Transverse colon (tissue), 4 donors: ENCODE measurements at places on chromosomes 3 and 15.

DNA sequence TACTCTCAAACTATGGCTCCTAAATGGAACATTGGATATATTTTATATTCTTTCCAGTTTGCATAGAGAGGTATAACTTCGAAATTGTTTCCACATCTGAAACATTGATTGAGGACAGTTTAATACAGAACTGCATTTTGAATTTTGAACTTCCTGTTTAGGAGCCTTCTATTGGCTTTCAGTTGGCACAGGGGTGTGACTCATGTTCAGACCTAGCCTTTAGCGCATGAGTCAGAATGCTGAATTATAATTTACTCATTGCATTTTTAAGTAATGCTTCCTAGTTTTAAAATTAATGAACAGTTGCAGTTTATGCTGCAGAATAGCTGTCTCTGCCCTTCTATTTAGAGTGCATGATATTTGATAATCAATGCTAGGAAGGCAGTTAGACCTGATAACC, 751.7 kb downstream of the CADM2 start:
- no peak for DNase-seq
- H3K4me3 ChIP-seq = no peak overlapping the region
- no peaks in the 10 kb centered on the region for H3K27me3 ChIP-seq
- H3K27ac ChIP-seq = no peak overlapping the region
- no peaks in the 10 kb centered on the region for H3K4me1 ChIP-seq

- no peaks in the 10 kb centered on the region for H3K36me3 ChIP-seq
- H3K27ac ChIP-seq = no peak overlapping the region
These were observed 158.7 kb downstream of the APBA2 start for GRCh38 chr15:29044503-29044901.

- H3K4me3 ChIP-seq = no peak overlapping the region
- no peak overlapping the region for H3K27ac ChIP-seq
- no peaks in the 10 kb centered on the region for H3K36me3 ChIP-seq
- no peaks in the 10 kb centered on the region for H3K4me1 ChIP-seq
These were observed 153.7 kb upstream of the BFSP2 start for GRCh38 chr3:133246119-133246518.

DNA sequence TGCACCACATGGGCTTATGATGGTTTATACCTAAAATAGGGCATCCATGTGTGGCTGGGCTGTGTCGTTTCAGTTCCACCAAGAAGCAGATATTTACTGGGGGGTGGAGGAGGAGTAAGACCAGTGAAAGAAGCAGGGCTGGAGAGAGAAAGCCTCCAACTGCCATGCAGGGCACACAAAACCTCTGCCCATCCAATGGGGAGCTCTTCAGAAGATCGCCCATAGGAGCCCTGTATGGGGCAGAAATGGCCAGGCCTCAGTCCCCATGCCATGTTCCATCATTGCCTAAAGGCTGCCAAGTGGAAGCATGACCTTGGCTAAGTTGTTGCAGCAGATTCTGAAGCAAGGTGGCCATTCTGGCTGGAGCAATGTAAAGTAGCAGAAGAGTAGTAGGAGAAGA, 277.0 kb downstream of the MEX3B start:
- no peak overlapping the region for H3K27ac ChIP-seq
- no peaks in the 10 kb centered on the region for H3K36me3 ChIP-seq
- H3K4me1 ChIP-seq = no peaks in the 10 kb centered on the region

- H3K27me3 ChIP-seq = no peaks in the 10 kb centered on the region
- H3K4me3 ChIP-seq = peak overlapping the region; percentile 58
- no peaks in the 10 kb centered on the region for H3K36me3 ChIP-seq
- DNase-seq = peak; percentile 43
- H3K27ac ChIP-seq = peak overlapping the region; percentile 98
These were observed 727 bp downstream of the RAP2B start for GRCh38 chr3:153162513-153163392.

GRCh38 chr15:86231864-86232721, 152.4 kb downstream of the AGBL1 start:
- H3K36me3 ChIP-seq = no peaks in the 10 kb centered on the region
- peaks cover 23% of the 10 kb centered on the region for H3K27me3 ChIP-seq
- no peak overlapping the region for H3K27ac ChIP-seq
- no peak overlapping the region for H3K4me3 ChIP-seq
- DNase-seq = peak; percentile 17
- peaks cover 4% of the 10 kb centered on the region for H3K4me1 ChIP-seq

DNA sequence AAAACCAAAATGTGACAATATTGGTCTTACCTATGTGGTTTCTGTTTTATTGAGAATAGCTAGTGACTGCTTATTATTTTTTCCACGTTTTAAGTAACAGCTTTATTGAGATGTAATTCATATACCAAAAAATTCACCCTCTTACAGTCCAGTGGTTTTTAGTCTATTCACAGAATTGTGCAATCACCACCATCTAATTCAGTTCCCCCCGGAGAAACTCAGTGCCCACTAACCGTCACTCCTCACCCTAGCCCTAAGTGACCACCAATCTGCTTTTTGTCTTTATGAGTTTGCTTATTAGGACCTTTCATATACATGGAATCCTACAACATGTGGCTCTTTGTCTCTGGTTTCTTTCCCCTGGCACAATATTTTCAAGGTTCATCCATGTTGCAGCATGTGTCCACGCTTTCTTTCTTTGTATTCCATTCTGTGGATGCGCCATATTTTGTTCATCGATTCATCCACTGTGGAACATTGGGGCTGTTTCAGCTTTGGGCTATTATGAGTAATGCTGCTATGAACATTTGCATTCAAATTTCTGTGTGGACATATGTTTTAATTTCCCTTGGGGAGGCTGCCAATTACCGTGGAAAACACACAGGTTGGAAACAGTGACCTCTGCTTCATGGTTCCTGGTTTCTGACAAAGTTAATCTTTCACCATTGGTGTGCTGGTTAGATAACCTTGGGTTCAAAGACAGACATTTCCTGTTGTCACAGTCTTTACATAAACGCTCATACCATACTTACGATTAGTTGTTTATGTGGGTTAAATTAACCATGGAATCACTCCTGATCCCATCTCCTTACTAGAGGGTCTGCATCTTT, 3.2 kb upstream of the BCL2L10 start:
- no peaks in the 10 kb centered on the region for H3K36me3 ChIP-seq
- H3K4me1 ChIP-seq = no peaks in the 10 kb centered on the region
- DNase-seq = no peak
- H3K4me3 ChIP-seq = no peak overlapping the region
- peaks cover 20% of the 10 kb centered on the region for H3K27me3 ChIP-seq
- peak overlapping the region; percentile 36 for H3K27ac ChIP-seq

GRCh38 chr3:114627770-114628169, 333.9 kb downstream of the TIGIT start:
- H3K36me3 ChIP-seq = no peaks in the 10 kb centered on the region
- H3K4me3 ChIP-seq = no peak overlapping the region
- peaks cover 7% of the 10 kb centered on the region for H3K4me1 ChIP-seq
- H3K27me3 ChIP-seq = no peaks in the 10 kb centered on the region
- peak overlapping the region; percentile 15 for H3K27ac ChIP-seq
- DNase-seq = peak; percentile 14

GRCh38 chr3:62229211-62229610, 144.1 kb downstream of the FEZF2 start:
- H3K36me3 ChIP-seq = no peaks in the 10 kb centered on the region
- H3K27me3 ChIP-seq = no peaks in the 10 kb centered on the region
- no peak overlapping the region for H3K27ac ChIP-seq
- H3K4me1 ChIP-seq = no peaks in the 10 kb centered on the region

DNA sequence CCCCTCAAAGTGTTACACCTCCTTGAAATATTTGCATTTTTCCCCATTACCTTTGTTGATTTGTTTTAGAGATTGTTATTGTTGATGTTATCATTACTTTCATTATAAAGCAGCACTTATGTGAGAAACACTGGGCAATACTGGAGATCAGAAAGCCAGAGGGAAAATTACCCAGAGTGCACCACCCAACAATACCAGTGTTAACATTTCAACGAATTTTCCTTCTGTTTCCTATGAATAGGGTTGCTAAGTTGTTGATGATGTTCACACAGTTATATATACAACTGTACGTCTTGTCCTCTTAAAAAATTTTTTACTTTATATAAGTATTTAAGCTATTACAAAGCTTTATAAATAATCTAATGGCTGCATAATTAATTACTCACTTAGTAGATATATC, 173.6 kb upstream of the UMPS start:
- DNase-seq = no peak
- no peaks in the 10 kb centered on the region for H3K27me3 ChIP-seq
- no peak overlapping the region for H3K4me3 ChIP-seq

DNA sequence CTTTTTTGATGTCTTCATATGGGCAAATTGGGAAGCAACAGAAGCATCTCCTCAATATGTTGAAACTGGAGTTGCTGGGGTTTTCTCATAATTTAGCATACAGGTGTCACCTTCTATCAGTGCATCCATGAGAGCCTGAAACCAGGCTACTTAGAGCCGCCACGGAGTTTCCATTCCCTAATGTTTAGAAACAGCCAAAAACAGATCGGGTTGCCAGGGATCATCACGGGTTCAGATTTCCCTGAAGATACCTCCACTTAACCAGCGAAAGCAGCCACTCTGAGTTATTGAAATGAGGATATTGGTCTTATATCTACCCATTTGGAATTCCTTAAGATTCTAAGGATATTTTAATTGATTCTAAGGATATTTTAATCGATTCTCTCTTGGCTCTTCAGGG, 14.5 kb downstream of the TERB2 start:
- no peaks in the 10 kb centered on the region for H3K4me1 ChIP-seq
- DNase-seq = no peak
- H3K27me3 ChIP-seq = no peaks in the 10 kb centered on the region
- H3K4me3 ChIP-seq = no peak overlapping the region
- H3K27ac ChIP-seq = no peak overlapping the region

GRCh38 chr3:125107363-125107762, 51.6 kb upstream of the HEG1 start:
- no peaks in the 10 kb centered on the region for H3K27me3 ChIP-seq
- H3K4me1 ChIP-seq = no peaks in the 10 kb centered on the region
- no peaks in the 10 kb centered on the region for H3K36me3 ChIP-seq
- no peak overlapping the region for H3K4me3 ChIP-seq
- DNase-seq = no peak

GRCh38 chr15:77347197-77347596, 72.7 kb downstream of the PEAK1 start:
- H3K4me1 ChIP-seq = no peaks in the 10 kb centered on the region
- H3K4me3 ChIP-seq = no peak overlapping the region
- H3K27me3 ChIP-seq = no peaks in the 10 kb centered on the region

DNA sequence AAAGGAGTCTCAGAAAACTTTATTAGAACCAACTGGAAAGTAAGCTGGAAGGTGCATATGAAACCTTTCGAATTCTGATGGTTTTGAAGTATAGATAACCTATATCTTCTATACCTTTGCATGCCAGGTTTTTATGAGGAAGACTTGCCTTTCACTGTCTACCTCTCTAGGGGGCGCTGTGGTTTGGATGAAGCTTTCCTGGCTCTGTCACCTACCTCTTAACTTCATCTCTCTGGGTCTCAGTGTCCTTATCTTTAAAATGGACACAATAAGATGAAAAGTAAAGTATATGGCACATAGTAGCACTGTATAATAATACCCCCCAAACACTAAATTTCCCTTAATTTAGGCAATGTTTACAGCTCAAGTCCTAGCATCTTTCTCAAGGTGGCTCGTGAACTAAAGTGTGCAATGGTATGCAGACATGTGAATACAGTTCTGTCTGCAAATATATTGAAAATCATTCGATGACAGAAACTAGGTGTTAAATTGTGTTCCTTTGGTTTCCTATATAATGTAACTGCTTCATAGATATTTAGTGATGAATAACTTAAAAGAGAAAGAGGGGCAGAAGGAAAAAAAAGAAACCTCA, 314.3 kb downstream of the CHST2 start:
- DNase-seq = no peak
- no peaks in the 10 kb centered on the region for H3K4me1 ChIP-seq
- H3K36me3 ChIP-seq = no peaks in the 10 kb centered on the region
- no peak overlapping the region for H3K27ac ChIP-seq
- no peaks in the 10 kb centered on the region for H3K27me3 ChIP-seq

DNA sequence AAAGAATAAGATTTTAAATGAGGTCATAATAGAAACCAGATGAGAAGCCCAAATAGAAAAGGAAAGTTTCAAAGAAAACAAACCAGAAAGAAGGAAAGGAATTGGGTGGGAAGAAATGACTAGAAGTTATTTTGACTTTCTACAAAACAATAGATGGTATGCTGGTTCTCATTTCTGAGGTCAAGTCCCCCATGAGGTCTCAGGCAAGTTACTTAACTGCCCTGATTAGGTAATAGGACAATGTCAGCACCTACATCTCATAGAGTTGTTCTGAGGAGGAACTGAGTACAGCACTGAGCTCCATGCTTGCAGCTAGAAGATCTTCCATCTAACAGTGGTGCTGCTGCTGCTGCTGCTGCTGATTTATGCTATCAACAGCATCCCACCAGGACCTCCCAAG, 185.9 kb downstream of the ERC2 start:
- H3K4me1 ChIP-seq = no peaks in the 10 kb centered on the region
- H3K27me3 ChIP-seq = no peaks in the 10 kb centered on the region
- no peaks in the 10 kb centered on the region for H3K36me3 ChIP-seq
- H3K4me3 ChIP-seq = no peak overlapping the region
- no peak overlapping the region for H3K27ac ChIP-seq

DNA sequence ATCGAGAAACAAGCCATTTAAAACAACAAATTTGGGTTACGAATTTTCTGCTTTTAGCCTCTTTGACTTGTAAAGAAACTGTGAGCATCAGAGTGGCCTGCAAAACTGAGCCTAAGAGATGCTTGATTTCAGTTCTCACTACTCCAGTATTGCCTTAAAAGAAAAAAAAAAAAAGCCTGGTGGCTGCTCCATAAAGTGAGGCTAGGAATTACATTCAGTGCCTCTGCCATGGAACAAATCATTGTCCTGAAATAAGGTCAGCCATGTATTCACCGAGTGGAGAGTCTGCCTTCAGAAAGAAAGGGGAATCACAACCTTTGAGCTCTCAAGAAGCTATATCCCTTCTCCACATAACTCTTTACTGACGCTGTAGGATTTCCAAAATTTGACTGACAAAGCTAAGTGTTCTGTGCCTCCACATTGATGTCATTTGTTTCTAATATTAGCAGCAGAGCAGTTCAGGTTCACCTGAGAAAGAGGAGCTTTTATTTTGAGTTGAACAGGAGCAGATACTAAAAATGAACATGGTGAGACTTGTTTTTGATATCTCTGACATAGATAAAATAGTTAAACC, 137.3 kb downstream of the SSR3 start:
- no peaks in the 10 kb centered on the region for H3K27me3 ChIP-seq
- no peak overlapping the region for H3K27ac ChIP-seq
- H3K36me3 ChIP-seq = no peaks in the 10 kb centered on the region
- no peaks in the 10 kb centered on the region for H3K4me1 ChIP-seq
- H3K4me3 ChIP-seq = no peak overlapping the region

GRCh38 chr3:115658032-115658336, 34.7 kb downstream of the GAP43 start:
- peak overlapping the region; percentile 97 for H3K27ac ChIP-seq
- peak overlapping the region; percentile 86 for H3K4me3 ChIP-seq
- peaks cover 3% of the 10 kb centered on the region for H3K4me1 ChIP-seq
- no peaks in the 10 kb centered on the region for H3K36me3 ChIP-seq
- H3K27me3 ChIP-seq = no peaks in the 10 kb centered on the region
- DNase-seq = no peak

DNA sequence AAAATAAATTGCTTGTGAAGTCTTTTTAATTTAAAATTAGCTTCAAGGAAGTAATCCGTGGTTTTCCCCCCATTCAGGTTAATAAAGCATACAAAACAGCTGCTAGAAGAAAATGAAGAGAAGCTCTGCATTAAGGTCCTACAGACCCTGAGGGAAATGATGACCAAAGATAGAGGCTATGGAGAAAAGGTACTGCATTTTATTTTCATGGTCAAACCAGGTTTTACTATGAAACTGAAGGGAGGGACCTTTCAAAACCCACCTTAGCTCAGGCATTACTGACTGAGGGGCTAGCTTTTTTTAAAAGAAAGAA, 218.5 kb downstream of the ITPR1 start:
- no peak overlapping the region for H3K4me3 ChIP-seq
- no peaks in the 10 kb centered on the region for H3K36me3 ChIP-seq
- H3K27me3 ChIP-seq = no peaks in the 10 kb centered on the region
- no peak overlapping the region for H3K27ac ChIP-seq
- DNase-seq = no peak
- peaks cover 7% of the 10 kb centered on the region for H3K4me1 ChIP-seq
